Head of caudate nucleus (tissue), 42 donors: ENCODE measurements at places on chromosomes 12 and 14.
A peak's percentile ranks its signal among the peaks of the same experiment; 100 is the strongest.

- DNase-seq = no peak
Measured at GRCh38 chr12:85617307-85618091, 218.7 kb downstream of the RASSF9 start.

- DNase-seq = peak; percentile 1
Measured at GRCh38 chr14:99121319-99121875, 150.6 kb downstream of the BCL11B start.

DNA sequence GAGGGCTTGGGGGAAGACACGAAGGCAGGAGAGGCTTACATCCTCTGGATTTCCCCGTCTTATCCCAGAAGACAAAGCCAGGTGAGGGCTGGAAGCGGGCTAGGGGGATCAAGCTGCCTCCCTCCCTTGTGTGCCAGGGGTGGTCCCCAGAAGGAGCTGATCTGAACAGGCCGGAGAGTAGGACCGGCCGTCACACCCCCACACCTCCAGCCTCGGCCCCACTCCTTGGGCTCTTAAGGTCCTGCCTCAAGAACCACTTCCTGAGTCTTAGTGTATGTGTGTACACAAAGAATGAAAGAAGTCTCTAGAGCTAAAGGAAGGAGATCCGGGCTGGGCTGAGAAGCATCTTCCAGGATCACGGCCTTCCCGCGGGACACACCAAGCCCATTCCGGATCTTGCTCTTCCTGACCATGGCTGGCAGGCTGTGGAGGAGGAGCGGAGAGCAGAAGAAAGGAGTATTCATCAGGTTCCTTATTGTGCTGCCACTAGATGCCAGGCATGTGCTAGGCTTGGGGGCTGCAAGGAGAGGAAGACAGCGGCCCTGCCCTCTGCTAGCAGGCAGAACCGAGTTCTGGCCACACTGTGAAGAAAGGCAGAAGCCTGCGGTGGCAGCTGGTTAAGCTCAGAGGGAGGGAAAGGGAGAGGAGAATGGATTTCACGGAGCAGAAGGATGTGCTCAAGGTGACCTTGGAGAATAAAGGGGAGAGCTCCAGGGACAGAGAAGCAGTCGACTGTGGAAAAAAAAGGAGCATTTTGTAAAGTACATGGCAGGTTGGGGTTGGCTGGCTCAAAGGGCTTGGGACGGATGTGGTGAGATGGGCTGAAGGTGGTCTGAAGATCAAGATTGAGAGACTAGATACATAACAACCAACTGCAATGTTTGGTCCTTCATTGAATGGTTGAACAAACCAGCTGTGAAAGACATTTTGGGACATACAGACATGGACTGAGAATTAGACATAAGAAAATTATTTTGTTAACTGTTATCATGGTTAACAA lies 1.3 kb upstream of the CD63 start:
- peak; percentile 75 for DNase-seq

GRCh38 chr12:94380507-94380906 lies 79.2 kb downstream of the CEP83 start:
- no peak for DNase-seq

- DNase-seq = no peak
Measured at GRCh38 chr14:89221109-89221810, 195.8 kb downstream of the FOXN3 start.

DNA sequence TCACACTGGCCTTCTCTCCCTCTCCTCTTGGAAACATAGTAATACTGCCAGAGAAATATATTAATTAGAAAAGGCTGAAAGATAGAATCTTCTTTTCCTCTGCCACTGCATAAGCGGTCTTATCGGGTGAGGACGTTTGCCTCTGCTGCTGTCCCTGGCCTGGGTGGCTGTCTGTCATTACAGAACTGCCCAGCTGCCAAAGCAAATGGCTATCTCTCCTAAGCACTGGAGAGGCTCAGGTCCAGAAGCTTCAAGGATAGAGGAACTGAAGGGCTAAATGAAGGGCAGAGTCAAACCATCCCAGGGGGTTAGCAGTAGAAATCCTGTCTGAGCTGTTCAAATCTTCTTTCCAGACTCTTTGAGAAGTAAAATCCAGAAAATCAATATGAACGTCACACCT lies 198.6 kb upstream of the CAND1 start:
- DNase-seq = no peak

DNA sequence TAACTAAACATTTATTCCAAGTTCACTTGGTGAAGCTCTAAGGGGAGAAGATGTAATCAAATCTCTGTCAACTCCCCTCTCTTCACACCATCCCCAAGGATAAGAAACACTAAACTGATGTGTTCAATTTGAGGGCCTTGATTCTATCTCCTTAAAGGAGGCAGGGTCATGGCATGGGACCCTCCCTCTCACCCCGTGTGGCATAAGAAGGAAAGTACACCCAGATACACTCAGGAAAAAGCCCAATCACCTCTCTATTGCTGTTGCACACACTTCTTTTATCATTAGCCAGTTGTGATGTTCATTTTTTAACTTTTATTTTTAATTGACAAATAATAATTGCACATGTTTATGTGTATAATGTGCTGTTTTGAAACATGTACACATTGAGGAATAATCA lies 35.1 kb downstream of the WASHC3 start:
- no peak for DNase-seq
